ENCODE measurements at places on chromosomes 7 and 10.

GRCh38 chr7:128742206-128742605 is 3.0 kb downstream of the CALU start:
- DNase-seq = no peak

GRCh38 chr10:26524161-26524896 is 86.2 kb downstream of the APBB1IP start:
- no peak for DNase-seq

- no peak for DNase-seq
Observed at GRCh38 chr7:1060315-1061072, 16.1 kb downstream of the GPR146 start.

- DNase-seq = no peak
Observed at GRCh38 chr7:133822868-133823552, 304.1 kb upstream of the LRGUK start.

DNA sequence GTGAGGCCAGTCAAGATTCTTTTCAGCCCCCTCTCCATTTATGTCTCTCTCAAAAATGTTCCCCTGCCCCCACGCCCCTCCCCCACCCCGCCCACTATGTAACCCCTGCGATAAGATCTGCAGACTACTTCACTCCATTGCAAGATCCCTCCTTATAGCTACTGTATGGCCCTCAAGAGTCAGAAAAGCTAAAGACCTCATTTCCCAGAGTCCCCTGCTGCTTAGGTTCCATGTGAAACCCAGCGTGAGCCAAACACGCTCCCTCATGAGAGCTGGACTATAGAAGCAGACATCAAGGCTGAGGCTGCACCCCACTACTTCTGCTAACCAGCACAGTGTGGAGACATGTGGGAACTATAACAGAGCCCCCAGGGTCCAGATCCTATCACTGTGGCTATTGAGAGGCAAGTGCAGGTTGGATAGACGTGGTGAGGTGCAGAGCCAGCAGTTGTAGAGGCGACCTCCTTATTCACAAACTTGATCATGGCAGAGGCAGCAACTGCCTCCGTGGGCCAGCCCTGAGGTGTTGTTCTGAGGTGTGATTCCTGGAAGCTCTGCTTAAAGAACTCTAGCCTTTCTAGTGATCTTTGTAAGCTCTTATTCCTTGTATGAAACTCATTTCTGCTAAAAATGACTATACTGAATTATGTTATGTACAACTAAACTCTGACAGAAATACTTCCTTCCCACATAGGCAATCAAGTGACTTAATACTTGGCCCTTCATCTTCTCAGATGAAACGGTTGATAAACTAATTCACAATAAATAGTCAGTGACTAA is 117.0 kb upstream of the ARID5B start:
- DNase-seq = no peak

GRCh38 chr10:100319707-100320402 is 10.2 kb downstream of the PKD2L1 start:
- DNase-seq = no peak

- no peak for DNase-seq
Observed at GRCh38 chr7:69762821-69763352, 164.6 kb downstream of the AUTS2 start.

- DNase-seq = no peak
Observed at GRCh38 chr10:54585572-54585971, 215.5 kb downstream of the PCDH15 start.

GRCh38 chr7:74443543-74444247 is 10.0 kb upstream of the GTF2IRD1 start:
- no peak for DNase-seq

All from NCI-H2029 treated with DMSO at 0.1 percent for 48 hours (cell line).